Epithelial cell of prostate (primary cell): ENCODE measurements at places on chromosomes 3 and 15.
A peak's percentile ranks its signal among the peaks of the same experiment; 100 is the strongest.

DNA sequence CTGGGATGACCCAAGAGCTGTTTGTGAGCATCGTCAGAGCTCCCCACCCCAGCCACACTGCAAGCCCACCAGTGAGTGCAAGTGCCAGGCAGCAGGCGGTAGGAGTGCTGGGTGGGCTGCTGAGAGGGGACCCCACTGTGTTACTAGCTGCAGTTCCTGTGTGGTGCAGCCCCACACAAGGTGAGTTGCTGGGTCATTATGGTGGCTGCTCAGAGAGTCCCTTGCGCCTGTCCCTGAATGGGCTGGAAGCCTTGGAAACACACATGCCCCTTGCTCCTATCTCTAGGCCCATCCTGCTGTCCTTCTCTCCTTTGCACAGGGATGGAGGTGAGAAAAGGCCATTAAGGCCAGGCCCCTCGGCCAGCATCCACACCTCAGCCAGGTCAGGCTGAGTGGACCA, 83.7 kb downstream of the SEC22A start:
- no peak for DNase-seq

DNA sequence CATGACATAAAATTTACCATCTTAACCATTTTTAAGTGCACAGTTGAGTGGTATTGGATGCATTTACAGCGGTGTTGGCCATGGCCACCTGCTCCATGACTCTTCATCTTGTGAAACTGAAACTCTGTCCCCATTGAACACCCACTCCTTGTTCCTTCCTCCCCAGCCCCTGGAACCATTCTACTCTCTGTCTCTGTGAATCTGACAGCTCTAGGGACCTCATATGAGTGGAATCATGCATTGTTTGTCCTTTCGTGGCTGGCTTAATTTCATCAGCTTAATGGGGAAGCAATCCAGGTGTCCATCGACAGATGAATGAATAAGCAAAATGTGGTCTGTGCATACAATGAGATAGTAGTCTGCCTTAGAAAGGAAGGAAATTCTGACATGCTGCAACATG, 42.5 kb downstream of the PLXNA1 start:
- no peak for DNase-seq

- no peak for DNase-seq
These were observed 23.7 kb upstream of the SFMBT1 start for GRCh38 chr3:53069422-53070068.

DNA sequence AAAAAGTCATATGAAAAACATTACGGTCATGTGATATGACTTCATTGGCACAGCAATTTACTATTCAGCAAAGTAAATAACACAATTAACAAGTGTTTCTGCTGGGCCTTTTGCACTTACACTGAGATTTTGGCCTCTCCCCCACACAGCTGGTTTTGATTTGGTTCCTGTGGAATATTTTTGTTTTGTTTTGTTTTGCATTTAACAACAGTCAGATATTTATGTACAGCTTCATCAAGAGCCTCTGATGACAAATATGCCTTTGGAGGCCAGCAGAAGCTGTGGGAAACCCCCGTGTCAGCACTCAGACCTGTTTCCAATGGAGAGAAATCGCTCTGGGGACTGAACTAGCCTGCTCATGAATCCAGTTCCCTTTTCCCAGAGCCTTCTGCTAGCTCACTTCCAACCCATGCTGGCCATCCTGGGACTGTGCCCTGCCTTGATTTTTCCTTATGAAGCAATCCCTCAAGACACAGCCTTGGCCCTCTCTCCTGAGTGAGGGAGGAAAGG, 161.9 kb downstream of the ATG7 start:
- DNase-seq: no peak

GRCh38 chr3:188153437-188154013, 432 bp upstream of the LPP start:
- peak; percentile 43 for DNase-seq

DNA sequence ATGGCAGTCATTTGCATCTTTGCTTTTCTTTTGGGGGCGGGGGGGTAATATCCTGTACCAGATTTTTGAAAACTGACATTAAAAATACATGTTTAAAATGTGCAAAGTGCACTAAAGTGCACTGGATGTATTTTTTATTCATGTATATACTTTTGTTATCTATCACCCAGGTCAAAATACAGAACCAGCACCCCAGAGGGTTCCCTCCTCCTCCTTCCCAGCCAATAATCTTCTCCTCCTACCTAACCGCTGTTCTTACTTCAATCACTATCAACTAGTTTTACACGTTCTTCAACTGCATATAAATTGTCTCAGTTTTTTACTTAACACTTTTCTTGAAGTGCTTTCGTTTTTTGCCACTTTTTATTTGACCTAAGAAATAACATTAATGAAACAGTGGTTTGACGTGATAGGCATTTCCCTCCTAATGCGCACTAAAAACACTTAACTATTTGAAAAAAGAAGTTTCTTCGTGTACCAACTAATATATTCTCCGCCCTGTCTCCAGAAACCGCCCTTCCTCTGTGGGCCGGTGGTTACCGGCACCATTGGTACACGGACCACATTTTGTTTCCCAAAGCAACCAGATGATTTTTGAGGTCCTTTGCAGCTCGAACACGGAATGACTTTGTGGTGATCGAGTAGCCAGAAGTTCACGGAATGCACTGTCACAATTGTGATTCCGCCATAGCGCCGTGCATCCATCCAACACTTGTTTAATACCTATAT, 836 bp upstream of the AKAP13 start:
- no peak for DNase-seq

- no peak for DNase-seq
These were observed 193.5 kb downstream of the FOXP1 start for GRCh38 chr3:71389911-71390573.

GRCh38 chr3:71201939-71202338, 381.6 kb downstream of the FOXP1 start:
- no peak for DNase-seq

- DNase-seq: no peak
These were observed 129.1 kb upstream of the SMAD3 start for GRCh38 chr15:66936109-66936860.

DNA sequence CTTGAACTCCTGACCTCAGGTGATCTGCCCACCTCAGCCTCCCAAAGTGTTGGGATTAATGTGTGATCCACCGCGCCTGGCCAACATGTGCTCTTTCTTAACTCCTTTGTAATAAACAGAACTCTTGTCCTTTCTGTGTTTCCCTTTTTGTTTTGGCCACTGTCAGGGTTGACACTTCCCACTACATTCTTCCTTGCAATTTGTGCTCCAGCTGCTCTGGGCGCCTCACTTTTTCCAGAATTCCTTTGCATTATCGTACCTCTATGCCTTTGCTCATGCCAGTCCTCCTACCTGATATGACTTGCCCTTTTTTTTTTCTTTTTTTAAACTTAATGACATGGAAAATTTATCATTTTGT, 38.8 kb upstream of the SMAD3 start:
- DNase-seq: no peak

- no peak for DNase-seq
These were observed 157.2 kb downstream of the DCLK3 start for GRCh38 chr3:36606871-36607765.

DNA sequence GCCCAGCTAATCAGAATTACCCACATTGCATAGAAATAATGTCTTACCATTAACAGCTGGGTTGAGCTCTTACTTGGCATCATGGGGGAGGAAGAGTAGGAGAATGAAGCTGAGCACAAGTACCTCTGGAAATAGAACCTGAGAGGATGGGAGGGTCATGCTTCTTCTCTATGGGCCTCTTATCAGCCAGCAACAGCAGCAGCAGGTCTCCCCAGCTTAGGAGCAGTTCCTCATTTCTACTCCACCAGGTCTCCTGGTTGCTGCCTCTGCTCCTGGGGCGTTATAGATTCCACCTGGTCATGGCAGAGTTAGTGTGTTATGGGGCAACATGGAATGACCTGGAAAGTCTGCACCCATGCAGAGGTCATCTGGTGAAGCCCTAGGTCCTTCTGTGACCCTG, 3.4 kb downstream of the FSD2 start:
- DNase-seq: no peak
